Left ventricle myocardium superior (tissue), 1 donor: ENCODE measurements at places on chromosomes 2 and 18. TPM values are rescaled to one million over a fixed set of nuclear protein-coding genes. Genes with fewer than 3 reads are reported as not detected.

PLCL1 gene
- total RNA-seq: 100 TPM

DNA sequence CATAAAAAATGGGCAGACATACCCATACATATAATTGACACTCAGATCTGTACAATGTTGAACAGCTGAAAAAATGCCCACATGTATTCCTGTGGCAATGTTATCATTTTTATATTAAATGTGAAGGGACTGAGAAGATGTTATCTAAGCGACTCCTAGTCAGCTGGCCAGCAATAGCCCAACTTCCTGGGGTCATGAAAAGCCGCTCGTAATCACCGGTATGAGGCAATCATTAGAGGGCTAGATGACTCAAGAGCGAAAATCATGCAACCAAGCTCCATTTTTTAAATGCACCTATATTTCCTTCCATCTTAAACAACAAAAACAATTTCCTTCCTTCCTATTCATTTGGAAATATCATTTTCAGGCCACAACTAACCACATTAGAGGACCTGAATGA is 274.6 kb upstream of the CCDC68 start:
- no peak for DNase-seq

DNA sequence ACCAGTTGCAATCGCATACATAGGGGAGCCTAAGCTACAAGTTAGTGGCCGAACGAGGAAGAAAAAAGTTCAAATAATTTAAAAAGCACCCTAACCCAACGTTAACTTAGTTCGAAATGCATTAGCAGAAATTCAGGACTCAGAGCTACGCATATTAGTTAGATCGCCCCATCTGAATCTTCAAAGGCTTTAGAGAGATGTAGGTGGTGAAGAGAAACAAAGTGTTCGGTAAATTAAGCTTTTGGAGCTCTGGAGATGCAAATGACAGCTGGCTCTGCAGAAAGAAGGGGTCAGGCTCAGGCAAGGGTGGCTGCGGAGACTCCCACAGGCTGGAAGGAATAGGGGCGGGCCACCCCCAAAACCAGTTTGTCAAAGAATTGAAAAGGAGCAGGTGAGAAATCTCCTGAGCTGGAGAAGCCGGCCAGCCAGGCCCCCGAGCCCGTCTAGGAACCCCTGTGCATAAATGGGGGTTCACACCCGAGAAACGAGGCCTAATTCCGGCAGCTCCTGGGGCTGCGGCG is 621 bp downstream of the TXNL1 start:
- DNase-seq: no peak

GRCh38 chr2:230914886-230915285 is 10.2 kb downstream of the GPR55 start:
- no peak for DNase-seq

IL1R1 gene
- 20.9 TPM for total RNA-seq

DNA sequence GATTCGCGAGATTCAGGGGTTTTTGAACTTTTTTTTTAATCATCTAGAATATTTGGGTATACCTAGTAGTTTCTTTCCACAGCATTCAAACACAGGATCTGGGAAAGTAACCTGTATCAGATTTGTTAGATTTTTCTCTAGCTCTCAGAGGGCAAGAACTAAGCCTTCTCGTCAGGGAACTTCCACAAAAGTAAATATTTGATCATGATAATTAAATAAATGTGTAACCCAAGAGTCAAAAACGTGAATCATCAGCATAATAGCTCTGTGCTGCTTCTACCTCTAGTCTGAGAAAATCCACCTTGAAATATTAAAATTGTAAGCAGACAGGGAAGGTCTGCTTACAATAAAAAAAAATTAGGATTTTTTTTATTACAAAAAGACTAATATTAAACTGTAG is 225.7 kb upstream of the SPOPL start:
- DNase-seq: no peak
